ENCODE measurements at places on chromosomes 11 and 22.
A peak's percentile ranks its signal among the peaks of the same experiment; 100 is the strongest.

- DNase-seq, result no peak
Measured at GRCh38 chr11:5694642-5695041, 5.1 kb downstream of the TRIM22 start.

DNA sequence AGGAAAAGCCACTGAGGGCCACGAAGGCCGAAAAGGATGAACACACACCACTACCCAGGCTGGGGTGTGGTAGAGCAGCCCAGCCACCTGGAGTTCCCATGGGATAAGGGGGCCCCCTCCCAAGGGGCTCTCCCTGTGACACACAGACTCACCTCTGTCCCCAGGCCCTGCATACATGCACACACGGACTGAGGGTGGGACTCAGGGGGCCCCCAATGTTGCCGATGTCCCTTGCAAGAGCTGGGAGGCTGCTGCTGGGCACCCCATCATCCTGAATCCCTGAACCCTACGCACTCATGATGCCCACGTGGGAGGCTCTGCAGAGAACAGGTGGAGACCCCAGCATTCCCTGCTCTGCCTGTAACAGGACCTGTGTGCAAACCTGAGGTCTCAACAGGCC is 14.5 kb downstream of the SHANK2 start:
- no peak for DNase-seq

- DNase-seq, result no peak
Measured at GRCh38 chr22:39522567-39523300, 2.4 kb downstream of the ATF4 start.

GRCh38 chr11:7098235-7098832 is 9.5 kb downstream of the RBMXL2 start:
- peak; percentile 2 for DNase-seq

GRCh38 chr11:22454461-22455090 is 116.4 kb downstream of the SLC17A6 start:
- no peak for DNase-seq

DNA sequence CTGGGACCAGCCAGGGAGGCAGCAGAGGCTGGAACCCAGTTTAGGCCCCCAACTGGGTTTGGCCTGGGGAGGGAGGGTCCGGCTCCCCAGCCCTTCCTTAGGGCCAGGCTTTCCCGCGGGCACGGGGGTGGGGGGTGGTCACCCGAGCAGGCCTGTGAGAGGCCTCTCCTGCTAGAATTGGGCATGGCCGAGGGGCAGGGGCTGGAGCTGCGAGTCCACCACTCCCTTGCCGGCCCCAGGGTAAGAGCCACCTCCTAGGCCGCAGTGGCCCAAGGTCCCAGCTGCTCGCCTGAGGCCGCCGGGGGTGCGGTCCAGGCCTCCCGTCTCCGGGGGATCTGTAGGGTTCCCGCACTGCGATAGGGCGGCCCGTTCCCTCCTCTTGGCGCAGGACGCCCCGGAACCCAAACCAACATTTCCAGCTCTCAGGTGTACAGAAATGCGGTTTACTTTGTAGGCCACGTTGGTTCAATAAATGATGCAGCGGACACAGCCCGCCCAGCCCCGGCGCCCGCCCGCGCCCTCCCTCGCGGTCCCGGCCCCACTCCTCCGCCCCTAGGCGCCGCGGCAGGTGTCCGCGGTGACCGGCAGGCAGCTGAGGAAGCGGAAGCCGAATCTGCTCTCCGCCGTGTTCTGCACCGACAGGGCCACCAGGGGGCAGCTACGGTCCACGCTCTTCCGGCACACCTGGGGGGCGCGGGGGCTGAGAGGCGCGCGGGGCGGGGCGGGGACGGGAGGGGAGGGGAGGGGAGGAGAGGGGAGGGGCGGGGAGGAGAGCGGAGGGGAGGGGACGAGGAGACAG is 5.9 kb downstream of the LMNTD2 start:
- DNase-seq, result no peak

- no peak for DNase-seq
Measured at GRCh38 chr22:26357281-26357680, 71.8 kb upstream of the ASPHD2 start.

DNA sequence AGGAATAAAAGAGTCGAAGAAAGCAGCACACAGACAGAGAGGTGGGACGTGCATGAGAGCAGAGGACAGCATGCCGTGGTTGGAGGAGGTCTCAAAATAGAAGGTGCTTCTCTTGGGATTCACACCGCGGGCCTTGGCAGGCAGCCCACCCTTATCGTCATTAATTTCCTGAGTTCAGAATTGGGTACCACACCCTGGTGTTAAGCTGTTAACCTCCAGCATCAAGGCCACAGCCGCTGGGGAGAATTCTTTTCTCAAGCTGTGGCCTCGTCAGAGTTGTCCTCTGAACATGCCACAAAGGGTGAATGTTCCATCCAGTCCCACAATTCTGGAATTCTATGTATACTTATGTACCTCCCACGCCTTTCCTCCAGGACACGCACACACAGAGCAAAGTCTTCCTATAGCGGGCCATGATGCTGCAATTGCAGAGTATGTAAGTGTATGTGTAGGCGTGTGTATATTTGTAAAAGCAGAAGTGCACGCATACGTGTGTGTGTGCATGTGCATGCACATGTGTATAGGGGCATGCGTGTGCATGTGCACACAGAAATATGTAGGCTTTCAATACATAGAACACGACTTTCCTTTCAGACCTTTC is 39.0 kb downstream of the ADAMTS8 start:
- DNase-seq, result no peak

- peak; percentile 43 for DNase-seq
Measured at GRCh38 chr11:4072668-4073285, 21.8 kb upstream of the RRM1 start.

GRCh38 chr11:73137262-73137943 is 4.7 kb downstream of the FCHSD2 start:
- DNase-seq, result no peak

GRCh38 chr11:129023968-129024676 is 81.5 kb upstream of the TP53AIP1 start:
- no peak for DNase-seq

DNA sequence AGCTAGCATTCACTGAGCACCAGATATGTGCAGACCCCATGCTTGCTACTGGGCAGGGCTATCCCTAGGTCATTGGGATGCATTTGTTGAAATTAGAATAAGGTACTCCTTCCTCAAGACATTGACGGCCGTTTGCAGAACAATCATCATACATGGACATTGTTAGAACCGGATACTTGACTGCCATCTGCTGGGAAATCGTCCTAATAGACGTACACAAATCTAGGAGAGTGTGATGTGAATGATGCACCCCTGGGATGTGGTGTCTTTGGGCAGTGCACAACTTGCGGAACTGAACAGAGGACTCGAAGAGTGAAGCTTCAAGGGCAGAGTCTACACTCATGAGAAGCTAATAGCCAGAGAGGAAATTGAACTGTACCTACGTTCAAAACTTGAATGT is 35.9 kb downstream of the MYO18B start:
- no peak for DNase-seq

DNA sequence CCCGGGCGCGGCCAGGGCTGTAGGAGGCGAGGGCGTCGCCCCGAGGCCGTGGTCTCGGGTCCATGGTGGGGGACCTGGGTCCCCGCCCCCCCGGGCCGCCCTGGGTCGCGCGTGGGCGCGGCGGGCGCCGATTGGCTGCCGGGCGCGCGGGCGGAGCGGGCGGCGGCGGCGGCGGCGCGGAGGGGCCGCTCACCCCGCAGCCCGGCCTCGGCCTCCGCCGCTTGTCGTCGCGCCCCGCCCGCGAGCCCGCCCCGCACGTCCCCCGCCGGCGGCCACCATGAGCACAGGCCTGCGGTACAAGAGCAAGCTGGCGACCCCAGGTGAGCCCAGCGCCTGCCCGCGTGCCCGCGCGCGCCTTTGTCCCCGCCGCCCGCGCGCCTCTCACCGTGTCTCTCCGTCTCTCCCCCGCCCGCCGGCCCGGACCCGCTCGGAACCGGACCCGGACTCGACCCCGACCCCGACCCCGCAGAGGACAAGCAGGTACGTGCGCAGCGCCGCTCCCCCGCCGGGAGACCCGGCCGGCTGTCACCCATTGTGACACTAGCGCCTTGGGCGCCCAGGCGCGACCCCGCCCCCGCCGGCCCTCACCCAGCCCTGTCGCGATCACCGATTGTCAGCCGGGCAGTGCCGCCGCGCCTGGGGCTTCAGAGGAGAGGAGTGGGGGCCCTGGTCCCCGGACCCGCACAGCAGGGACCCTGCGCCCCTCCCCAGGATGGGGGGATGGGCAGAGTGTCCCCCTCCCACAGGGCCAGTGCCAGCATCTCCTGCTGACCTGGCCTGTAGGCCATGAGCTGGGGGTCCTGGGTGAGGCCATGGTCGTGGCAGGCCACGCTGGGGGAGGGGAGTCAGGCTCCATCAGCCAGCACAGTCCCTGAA is at the start of gene SEPTIN5:
TSS of gene SEPTIN5 (plus strand) at position 192 of the 876 bp plus-strand sequence. CDS start at position 278, 86 bp downstream.
- DNase-seq, result no peak

GRCh38 chr11:14698771-14699170 is 55.2 kb downstream of the PDE3B start:
- DNase-seq, result no peak

GRCh38 chr11:128613300-128613995 is 26.1 kb upstream of the ETS1 start:
- DNase-seq, result no peak

DNA sequence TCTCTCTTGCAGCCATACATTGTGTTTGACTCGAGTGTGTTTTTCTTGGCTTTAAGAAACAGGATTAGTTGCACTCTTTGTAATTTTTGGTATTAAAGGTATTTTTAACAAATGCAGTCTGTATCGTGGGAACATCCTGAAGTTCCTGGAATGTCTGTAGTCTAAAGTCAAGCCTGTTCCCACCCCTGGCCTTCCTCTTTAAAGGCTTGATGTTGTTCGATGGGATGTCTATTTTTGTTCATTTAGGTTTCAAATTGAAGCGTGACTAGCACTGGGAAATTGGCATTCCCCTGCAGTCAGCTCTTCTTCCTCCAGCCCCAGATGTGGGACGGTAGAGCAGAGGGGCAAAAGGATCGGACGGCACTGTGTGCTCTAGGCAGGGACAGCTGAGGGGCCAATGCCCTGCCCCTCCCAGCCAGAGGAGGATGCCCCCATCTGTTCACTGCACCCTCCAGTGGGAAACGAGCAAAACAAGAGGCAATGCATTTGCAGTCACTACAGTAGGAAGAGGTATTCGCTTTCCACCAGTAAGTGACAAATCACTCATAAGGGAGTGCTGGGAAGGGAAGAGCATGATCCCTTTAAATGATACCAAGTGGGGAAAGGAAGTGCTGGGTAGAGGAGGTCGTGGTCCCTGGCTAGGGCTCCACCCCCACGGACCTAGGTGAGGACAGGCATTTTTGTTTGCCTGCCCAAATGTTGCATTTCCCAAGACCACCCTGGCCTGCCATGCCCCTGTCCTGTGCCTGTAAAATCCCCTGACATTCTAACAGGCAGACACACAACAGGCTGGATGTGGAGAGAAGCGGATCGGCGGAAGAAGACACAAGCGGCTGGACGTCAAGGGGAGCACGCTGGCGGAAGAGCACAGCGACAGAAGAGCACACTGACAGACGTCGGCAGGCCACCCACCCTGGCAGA is 47.4 kb upstream of the SEPTIN5 start:
- peak; percentile 18 for DNase-seq

GRCh38 chr11:62694455-62695167 is 5.3 kb upstream of the LRRN4CL start:
- no peak for DNase-seq

GRCh38 chr11:10797001-10797400 is 11.7 kb downstream of the EIF4G2 start:
- no peak for DNase-seq

- no peak for DNase-seq
Measured at GRCh38 chr22:19605508-19606331, 81.5 kb upstream of the CLDN5 start.

DNA sequence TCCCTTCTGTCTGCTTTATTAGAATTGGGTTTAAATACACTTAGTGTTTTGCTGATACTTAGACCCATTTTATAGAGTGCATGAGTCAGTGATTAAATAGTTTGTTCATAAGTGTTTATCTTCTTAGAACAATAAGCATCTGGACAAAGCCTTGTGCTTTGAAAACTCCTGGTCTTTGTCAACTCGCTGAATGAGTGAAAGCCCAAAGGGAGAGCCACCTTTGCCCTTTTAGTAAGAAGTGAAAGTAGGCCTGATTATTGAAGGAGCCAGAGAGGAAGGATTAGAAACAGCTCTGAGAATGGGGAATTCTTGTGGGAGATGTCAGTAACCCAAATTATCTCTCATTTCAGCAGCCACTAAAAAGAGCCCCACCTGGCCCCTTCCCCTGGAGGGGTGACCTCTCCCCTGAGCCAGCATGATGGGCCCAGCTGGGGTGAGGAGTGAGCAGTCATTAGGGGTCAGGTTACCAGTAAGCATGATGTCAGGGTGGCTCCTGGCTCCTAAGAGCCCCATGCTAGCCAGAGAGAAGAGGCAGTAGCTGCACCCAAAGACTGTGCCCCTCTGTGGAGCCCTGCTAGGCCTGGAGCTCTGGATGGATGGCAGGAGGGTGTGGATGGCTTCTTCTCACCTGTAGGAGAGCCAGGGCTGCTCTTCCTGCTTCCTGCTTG is 125.1 kb upstream of the E2F8 start:
- no peak for DNase-seq

GRCh38 chr11:86638673-86639072 is 33.7 kb downstream of the ME3 start:
- DNase-seq, result no peak

DNA sequence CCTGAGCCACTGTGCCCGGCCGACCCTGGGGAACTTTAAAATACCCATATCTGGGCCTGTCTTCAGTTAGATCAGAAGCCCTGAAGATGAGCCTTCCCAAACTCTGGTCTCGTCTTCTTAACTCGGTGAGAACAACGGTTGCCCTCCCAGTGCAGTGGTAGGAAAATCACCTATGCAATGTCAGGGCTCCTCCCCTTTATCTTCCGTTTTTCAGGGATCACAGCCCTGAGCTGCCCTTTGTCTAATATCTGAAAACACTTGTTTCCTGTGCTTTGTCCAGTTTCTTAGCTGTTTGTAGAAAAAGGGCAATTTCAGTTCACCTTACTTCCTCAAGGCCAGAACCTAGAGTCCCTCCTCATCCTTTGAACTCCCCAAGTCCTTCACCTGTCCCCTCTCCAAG is 9.4 kb downstream of the DRAP1 start:
- DNase-seq, result no peak

GRCh38 chr11:34603129-34604001 is 17.5 kb upstream of the EHF start:
- no peak for DNase-seq

DNA sequence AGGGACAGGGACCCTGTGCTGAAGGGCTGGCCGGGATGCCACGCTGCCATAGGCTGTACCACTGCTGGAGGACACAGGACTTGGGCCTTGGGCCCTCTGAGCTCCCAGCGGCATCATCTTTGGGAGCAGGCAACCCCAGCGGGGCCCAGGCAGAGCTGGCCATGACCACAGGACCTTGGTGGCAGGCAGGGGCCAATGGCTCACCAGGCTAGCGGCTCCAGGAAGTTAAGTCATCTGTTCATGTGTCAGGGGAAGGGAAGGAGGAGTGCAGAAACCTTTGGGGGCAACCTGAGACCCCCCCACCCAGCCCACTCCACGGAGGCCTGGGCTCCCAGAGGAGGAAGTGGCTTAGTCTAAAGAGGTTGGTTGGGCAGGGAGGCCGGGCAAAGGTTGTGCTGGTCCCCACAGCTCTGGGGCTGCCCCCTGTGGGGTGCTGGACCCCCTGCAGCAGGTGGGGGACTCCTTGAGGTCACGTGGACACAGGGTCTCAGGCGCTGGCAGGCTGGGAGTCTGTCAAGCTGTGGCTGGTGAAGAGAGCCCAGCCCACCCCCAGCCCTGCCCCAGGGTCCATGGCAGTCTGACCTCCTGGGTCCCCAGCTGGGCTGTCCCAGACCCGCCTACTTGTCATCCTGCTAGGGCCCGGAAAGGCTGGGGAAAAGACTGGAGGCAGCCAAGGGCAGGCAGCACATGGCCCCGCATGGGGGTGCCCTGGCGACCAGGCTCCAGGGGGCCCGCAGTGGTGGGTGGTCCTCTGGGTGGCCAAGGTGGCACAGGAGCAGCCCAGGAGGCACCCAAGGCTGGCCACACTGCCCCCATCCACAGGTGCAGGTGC is 184.3 kb downstream of the IGLL1 start:
- DNase-seq, result no peak

Data from non-pigmented ciliary epithelial cell (primary cell).